ENCODE measurements at places on chromosomes 5 and 9.

DNA sequence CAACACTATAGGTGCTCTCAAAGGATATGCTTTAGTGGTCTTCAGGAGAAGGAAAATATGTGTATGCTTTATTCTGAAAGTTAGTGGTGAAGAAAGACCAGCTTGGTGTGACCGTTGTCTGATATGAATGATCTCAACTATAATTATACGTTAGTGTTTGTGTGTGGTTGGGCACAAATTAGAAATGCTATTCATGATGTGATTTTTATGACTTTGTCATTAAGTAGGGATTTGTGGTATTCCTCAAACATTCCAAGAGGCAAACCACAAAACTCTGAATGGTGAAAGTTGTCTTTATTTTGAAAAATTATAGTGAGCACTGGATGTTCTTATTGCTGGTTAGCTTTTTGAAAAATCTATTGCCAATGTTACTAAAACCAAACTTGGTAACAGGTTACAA lies 6.2 kb upstream of the F2R start:
- DNase-seq: no peak

DNA sequence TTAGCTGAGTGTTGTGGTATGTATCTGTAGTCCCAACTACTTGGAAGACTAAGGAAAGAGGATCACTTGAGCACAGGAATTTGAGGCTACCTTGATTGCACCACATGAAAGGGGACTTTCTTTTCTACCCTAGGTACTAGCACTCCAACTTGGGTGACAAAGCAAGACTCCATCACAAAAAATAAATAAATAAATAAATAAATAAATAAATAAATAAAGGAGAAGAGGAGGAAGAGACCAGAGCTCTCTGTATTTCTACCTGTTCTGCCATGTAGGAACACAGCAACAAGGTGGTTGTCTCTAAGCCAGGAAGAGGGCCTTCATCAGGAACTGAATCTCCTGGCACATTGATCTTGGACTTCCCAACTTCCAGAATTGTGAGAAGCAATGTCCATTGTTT lies 118.6 kb downstream of the HMHB1 start:
- DNase-seq: no peak

- no peak for DNase-seq
These were observed 228.8 kb downstream of the AP3B1 start for GRCh38 chr5:78065663-78066062.

- DNase-seq: no peak
These were observed 113.8 kb downstream of the ALDH1A1 start for GRCh38 chr9:72839085-72839484.

DNA sequence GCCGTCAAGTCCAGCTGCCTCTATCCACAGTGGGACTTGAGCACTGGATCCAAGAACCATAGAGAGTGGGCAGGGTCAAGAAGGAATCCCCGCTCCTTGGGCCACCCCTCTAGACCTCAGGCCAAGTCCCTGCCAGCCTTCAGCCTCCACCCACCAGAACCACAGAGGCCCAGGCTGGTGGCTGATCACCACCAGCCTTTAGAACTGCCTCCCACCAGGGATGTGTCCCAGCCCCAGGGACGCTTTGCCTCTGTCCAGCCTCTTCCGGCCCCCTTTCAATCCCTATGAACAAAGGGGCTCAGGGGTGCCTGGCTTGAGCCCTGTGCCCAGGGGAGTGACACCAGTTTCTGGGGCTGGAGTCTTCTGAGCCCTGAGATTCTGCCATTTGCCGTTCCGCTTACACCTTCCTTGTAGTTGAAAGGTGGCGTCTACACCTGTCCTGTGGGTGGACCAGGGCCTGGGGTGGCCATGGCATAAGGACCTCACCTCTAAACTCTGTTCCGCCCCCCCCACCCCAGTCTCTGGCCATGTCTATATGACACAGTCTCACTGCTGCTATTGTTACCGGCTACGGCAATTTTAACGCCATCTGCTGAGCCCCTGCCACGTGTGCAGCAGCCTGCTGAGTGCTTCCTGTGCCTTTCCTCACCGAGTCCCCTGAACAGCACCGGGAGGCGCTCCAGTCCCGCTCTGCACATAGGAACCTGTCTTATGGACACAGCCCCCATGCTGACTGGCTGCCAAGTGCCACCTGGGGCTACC lies 35.7 kb upstream of the ORM1 start:
- no peak for DNase-seq

DNA sequence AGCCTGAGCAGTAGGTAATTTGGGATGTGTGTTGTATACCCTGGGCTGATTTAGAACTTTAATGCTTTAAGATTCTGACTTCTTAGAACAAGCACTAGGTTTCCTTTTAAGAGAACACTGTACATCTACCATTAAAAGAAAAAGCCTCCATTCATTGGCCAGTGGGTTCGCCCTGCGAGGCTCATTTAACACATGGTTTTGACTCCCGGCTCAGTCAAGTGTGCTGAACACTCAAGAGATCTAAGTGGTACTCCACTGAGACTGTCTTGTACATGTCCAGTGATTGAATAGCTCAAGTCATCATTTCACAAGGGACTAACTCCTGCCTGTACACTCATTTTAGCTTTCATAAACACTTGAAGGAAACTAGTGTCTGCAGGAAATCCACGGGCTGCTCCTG lies 3.9 kb downstream of the FUBP3 start:
- DNase-seq: no peak

DNA sequence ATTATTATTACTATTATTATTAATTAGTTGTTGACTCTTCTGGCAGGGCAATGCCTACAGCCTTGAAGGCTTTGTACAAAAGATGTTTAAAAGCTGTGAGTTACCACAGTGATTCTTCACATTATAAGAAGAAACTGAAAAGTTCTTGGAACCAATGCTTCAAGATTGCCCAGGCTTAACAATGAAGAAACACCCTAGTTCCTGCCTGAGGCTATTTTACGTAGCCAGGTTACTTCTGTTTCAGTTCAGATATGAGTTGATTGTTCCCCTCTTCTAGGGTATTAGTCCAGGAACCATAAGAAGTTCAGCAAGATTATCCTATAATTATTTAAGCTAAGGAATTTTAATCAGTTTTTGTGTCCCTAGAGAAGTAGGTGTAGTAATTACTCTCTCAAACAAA lies 154.6 kb upstream of the CDH12 start:
- no peak for DNase-seq

DNA sequence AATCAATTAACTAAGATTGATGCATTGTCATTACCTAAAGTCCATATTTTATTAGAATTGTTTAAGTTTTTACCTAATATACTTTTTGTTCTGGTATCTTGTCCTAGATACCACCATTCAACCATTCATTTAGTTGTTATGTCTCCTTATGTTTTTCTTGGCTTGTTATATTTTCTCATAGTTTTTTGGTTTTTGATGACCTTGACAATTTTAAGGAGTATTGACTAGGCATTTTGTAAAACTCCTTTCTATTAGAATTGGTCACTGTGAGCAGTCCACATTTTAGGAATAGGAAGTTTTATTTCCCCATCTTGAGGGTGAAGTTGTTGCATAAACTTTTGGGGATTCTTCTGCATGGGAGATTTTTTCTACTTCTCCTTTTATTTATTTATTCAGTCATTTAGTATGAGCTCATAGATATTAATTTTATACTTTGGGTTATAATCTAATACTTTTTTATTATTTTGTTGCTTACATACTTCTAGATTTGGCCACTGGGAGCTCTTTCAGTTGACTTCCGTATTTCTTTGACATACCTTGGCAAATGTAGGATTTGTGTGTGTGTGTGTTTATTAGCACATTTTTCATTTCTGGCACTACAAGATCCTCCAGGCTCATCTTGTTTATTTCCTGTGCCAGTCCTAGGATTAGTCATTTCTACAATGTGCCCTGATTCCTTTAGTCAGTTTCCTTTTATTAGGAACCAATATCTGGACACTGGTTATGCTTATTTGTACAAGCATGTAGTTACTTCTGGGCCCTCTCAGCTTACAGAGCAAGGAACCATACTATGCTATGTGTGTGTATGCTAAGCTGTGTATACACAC lies 134.9 kb upstream of the CDKN2B start:
- DNase-seq: no peak

DNA sequence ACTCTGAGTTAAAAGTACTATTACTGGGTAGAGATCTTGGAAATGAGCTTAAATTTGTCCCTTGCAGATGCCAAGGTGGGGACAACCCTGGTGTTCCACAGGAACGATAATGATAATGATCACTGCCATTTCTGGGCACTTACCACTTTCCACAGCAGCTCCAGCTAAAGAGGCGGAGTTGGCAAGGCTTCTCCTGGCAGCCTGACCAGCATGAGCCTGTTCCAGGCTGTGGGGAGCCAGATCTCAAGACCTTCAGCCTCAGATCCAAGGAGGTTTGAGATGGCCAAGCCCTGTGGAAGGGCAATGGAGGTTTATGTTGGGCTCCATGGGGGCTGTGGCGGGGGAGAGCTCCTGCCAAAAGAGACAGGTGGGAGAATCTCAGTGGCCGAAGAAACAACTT lies 244.9 kb upstream of the MVB12B start:
- DNase-seq: no peak

DNA sequence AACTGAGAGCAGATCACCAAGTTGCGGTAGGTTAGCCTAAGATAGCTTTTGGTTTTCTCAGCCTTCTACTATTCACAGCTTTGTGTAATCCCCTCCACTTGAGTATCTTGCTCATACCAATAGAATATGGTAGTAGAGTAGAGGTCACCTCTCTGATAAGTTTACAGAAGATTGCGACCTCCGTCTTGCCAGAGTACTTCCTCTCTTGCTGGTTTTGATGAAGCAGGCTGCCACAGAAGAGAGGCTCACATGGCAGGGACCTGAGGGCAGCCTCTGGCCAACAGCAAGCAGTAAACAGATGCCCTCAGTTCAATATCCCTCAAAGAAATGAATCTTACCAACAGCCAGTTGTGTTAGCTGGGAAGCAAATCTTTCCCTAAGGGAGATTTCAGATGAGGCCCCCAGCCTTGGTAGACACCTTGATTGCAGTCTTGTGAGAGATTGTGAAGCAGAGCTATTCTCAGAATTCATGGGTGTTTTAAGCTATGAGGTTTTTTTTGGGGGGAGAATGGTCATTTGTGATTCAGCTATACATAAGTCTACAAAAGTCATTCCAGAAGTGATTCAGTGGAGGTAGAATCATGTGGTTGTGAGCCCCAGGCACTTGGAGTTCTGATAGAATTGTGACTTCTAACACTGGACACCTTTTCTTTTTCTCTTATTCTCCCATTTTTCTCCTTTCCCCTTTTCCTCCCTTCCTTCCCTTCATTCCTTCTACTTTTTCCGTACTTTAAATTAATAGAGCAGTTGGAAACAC lies 22.7 kb upstream of the CDKN2B start:
- DNase-seq: no peak

DNA sequence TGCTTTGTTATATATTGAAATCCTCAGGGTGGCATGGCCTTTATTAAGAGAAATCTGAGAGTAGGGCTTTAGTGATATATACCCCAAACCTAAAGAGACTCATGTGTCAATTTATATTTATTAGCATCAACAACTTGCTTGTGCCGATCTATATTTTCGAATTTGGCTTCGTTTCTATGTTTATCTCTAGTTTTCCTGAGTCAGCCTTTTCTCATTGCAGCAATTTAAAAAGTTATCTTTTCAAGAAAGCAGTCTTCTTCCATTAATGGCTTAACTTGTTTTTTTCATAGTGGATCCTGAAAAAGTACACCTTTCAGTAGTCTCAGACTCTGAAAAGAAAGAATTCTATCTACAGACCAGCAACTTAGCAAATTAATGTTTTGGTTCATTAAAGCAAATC lies 99.9 kb upstream of the KCNN2 start:
- no peak for DNase-seq

DNA sequence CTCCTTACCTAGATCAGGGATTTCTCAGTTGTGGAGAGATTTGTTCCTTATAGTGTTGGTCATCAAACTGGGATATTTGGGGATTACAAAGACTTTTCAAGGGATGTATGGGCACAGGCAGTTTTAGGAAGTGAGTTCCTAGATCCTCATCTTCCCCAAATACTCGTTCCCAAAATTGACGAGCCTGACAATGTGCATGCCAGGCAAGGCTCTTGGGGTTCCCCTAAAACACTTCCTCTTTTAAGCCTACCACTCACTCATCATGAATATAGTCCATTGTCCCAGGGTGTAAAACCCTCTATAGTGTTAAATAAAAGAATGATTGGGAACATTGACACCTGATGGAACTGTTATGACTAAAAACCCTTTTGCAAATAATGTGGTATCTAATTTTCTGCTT lies 26.4 kb downstream of the PDCD1LG2 start:
- DNase-seq: no peak

GRCh38 chr9:115079156-115079555 lies 38.8 kb downstream of the TNC start:
- no peak for DNase-seq

- DNase-seq: no peak
These were observed 284.7 kb downstream of the NR2F1-AS1 start for GRCh38 chr5:93296338-93296737.

DNA sequence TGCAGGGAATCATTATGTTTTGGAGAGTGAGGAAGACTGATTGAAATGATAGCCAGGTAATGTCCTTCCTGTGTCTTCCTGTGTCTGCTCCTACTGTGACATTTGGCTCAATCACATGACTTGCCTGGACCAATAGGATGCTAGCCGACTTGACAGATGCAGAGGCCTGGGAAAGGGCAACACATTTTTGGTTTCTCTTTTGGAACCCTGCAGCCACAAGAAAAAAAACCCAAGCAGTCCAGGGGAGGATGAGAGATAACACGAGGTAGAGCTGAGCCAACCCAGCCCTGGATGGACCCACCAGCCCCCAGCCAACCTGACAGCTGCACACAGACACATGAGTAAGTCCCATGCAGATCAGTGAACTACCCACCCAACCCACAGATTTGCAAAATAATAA lies 256.1 kb upstream of the SMARCA2 start:
- DNase-seq: no peak

- no peak for DNase-seq
These were observed 42.2 kb upstream of the ALDOB start for GRCh38 chr9:101477736-101478135.

GRCh38 chr5:80516826-80517225 lies 28.9 kb downstream of the FAM151B start:
- no peak for DNase-seq

DNA sequence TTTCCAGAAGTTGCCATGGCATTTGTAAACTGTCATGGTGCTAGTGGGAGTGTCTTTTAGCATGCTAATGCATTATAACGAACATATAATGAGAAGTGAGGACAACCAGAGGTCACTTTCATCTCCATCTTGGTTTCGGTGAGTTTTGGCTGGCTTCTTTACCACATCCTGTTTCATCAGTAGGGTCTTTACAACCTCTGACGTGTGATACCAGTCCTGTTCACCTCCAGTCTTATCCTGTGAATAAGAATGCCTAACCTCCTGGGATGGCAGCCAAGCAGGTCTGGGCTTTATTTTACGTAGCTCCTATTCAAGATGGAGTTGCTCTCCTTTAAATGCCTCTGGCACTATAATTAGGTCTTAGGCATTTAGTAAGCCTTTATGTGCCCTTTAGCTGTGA lies 20.4 kb upstream of the RFK start:
- DNase-seq: no peak

Data from GDM1 (cell line).